GM13976 (cell line): ENCODE measurements at places on chromosomes 3 and 15.

- peak; percentile 30 for DNase-seq
Observed at GRCh38 chr3:152524198-152525140, 255.7 kb downstream of the MBNL1 start.

- DNase-seq: no peak
Observed at GRCh38 chr15:57570994-57571393, 20.7 kb upstream of the MYZAP start.

GRCh38 chr3:116264546-116265319 is 180.6 kb downstream of the LSAMP start:
- DNase-seq: no peak

DNA sequence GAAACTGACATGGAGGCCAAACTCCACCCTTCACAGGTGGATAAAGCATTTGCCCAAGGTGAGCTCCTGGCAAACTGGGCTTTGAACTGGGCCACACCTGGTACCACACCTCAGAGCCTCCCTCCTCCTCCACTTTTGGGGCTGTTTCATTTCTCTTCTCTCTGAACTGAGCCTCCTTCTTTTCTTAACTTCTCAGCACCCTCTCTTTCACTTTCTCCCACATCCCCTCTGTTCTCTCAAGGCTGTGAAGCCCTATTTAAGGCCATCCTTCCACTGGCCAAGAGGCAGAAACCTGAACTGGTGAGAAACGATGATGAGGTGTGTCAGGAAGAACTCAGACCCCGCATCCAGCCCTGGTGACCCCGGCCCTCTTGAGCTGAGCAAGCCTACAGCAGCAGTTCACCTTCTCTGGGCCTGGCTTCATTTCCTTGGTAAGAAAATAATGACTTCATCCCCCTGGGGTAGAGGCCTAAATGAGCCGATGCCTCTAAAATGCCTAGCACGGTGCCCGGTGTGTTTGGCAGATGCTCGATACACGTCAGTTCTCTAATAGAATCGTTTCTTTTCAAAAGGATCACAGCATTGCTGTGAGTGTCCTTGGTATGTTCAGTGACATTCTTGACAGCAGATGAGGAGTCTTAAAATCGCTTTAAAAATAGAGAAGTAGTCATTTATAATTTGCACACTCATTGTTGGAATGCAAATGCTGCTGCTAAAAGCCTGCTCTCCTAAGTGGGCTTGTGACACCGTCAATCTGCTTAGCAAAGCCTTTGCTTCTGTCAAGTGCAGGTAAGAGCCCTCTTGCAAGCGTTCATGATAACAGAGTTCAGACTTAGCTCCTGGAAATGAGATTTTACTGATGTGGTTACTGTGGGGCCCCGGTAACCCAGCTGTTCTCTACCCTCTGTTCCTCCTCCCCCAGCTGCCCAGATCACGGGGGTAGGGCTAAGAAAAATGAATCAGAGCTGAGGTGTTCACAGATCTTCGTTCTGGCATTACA is 97.7 kb upstream of the ATP2B2 start:
- DNase-seq: peak; percentile 43

DNA sequence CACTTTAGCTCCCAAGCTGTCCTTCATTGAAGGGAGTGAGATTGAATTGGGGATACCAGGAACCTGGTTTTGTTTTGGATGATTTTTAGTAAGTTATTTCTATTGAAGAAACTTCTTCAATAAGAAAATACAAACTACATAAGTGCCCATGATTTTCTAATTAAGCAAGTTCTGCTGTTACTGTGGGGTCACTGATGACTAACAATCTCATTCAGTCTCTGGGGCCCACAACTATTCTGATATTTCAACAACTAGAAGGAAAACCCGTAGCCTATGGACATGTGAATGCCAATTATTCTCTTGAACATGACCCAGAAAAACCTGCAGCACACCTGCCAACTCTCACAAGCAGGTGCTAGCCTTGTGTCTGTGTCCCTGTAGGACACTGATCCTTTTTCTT is 184.6 kb downstream of the DCLK3 start:
- no peak for DNase-seq

DNA sequence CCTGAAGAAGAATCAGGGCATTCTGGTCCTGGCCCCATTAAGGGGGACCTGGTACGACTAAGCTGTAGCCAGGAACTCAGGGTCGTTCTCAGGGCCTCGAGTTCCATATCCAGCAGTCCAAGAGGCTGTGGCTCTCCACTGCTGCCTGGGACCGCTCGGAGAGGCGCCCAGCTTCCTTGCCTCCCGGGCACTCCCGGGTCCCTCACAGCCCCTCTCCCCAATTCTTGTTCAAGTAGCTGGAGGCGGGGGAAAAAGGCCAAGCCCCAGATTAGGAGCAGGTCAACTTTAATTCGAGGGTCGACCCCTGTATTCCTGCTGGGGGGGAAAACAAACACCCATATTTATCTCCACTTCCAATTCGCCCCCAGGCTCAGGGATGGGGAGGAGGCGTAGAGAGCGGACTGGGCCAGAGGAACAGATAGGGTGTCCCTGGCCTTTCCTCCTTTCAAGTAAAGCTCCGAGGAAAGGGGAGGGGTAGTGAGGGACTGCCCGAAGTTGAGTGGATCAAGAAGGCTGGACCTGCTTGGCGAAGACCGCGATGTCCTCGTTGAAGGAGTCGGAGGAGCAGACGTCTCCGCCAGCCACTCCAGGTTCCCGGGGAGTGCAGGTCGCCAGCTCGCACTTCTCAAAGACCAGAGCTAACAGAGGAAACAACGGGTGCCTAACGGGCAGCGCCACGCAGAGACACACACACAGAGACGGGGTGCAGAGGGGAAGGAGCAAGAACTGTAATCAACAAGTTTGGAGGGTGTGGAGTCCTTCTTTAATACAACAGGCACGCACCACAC is 4.4 kb downstream of the MEIS2 start:
- DNase-seq: peak; percentile 6

DNA sequence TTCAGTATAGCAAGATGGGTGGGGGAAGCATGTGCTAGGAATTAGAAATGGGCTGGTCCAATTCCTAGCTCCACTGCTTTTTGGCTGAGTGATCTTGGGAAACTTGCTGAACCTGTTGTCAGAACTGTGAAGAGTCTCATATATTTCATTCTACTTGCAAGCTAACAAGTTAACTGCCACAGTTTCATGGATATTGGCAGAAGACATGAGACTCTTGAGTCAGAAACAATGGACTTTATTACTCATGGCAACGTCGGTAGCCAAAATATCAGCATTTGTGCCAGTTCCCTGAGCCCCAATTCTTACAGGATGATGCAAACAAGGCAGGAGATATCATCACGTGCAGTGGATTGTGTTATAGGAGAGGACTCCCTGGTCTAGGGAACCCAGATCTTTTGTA is 26.6 kb upstream of the PLAAT1 start:
- DNase-seq: no peak

GRCh38 chr15:82106679-82107078 is 60.9 kb upstream of the MEX3B start:
- no peak for DNase-seq

- no peak for DNase-seq
Observed at GRCh38 chr15:25178835-25179672, 224.3 kb downstream of the SNRPN start.

- no peak for DNase-seq
Observed at GRCh38 chr3:13217736-13218540, 144.7 kb upstream of the IQSEC1 start.

GRCh38 chr3:121914081-121914998 is 20.1 kb downstream of the SLC15A2 start:
- DNase-seq: no peak

GRCh38 chr15:23761386-23761785 is 74.3 kb upstream of the NDN start:
- no peak for DNase-seq

DNA sequence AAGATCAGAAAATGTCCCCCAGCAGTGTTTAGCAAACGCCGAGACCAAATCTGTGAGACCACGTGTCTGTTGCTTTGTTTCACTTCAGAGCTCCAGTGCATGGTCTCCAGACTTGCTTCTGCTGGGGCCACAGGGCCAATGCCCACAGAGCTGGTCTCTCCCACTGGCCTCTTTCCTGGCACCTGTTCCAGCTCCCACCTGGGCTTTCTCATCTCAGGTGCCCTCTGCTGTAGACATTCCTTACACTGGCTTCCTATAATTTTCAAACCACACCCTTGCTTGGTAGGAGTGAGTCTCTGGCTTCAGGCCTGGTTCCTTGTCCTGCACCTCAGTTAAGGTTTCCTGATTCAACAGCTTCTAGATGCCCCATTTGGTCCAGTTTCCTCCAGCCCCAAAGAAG is 243.1 kb downstream of the ADAMTS17 start:
- no peak for DNase-seq

DNA sequence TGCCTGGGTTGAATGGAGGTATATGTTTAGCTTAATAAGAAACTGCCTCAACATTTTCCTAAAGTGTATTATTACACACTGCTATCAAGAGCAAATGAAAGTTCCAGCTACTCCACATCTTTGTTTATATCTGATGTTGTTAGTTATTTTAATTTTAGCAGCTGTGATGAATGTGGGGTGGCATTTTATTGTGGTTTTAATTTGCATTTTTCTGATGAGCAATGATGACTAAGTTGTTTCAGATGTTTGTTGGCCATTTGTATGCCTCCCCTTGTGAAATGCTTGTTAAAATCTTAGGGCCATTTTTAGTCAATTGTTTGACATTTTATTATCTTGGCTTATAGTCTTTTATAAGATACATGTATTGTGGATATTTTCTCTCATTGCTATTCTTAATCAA is 260.4 kb upstream of the SLCO3A1 start:
- no peak for DNase-seq

DNA sequence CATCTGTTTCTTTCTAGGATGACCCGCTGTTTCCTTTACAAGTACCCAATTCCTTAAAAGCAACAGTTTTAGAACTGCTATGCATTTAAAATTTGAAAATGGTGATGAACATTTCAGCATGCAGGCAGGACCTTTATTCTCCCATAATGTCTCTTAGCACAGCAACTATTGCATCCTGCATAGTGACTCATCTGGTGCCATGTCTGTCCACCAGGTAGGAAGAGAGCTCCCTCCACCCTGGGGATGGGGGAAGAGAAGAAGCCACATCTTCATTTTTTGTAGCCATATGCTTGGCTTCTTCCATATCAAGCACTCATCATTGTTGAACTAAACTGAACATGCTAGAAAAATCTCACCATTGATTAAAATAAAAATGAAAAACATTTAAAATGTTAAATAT is 9.9 kb downstream of the GPR15 start:
- DNase-seq: no peak

- DNase-seq: no peak
Observed at GRCh38 chr3:113507501-113508067, 7.4 kb downstream of the SPICE1 start.

DNA sequence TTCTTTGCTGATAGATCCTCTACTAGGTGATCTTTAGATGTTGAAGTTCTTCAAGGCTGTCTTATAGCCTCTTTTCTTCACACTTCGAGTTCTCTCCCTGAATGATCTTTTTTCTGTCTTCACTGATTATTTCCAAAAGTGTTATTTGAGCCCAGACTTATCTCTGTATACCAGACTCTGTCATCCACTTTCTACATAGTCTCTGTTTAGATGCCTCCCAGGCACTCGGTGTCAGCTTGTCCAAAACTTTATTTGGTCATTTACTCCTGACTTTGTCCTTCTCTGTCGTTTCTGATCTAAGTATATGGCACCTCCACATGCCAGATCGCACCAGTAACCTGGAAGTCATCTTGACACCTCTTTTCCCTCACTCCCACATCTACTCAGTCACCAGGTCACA is 27.6 kb downstream of the KLHL18 start:
- DNase-seq: no peak

- no peak for DNase-seq
Observed at GRCh38 chr3:15326673-15327072, 5.7 kb downstream of the SH3BP5 start.

DNA sequence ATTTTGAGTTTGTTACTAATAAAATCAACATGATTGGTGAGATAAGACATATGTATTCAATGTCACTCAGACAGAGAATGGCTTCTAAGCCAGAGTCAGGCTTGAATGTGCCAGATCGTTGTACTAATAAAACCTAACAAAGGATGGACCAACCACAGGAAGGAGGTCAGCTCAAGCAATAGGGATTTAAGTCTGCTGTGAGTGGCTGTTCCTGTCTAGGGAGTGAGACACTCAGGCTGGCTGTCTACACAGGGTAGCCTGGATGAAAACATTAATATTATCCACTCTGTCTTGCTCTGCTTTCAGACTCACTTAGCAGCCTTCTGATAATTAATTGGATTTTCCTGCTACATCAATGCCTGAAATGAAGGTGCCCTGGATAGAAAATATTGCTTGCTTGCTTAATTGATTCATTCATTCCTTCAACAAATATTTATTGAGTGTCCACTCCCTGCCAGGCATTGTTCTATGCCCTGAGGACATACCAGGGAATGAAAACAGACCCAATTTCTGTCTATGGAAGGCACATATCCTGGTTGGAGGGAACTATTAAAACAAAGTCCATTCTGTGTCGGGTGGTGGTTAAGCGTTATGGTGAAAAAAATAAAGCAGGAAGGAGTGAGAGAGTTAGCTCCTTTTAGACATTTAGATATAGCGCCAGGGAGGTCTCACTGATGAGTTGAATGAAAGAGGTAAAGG is 239.4 kb downstream of the CHST2 start:
- no peak for DNase-seq

DNA sequence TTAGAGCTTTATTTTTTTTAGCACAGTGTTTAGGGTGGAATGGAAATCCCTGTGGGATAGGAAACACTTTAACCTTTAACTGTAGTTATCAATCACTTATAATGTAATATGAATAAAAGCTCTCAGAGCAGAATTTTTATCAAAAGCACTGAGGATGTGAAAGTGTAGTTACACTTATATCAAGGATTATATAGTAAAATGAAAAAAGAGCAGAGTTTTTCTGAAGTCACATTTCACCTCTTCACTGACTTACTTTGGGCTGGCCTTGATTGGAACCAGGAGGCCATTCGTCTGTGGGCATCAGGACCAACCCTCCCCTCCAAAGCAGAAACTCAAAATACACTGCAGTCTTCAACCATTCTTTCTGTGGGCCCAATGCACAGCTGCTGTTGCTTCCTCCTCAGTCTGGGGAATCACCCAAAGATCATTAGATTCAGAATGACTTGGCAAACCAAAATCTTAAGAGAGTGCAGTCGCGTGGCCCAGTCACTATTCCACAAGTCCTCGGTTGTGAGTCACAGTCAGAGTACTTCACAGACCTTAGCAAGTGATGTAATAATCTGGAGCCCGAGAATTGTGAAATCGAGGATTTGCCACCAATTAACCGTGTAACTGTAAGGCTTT is 132.6 kb upstream of the COL8A1 start:
- DNase-seq: peak; percentile 62

GRCh38 chr3:43361077-43361476 is 74.7 kb downstream of the SNRK start:
- no peak for DNase-seq

GRCh38 chr3:141441381-141442364 is 45.2 kb upstream of the RASA2 start:
- DNase-seq: peak; percentile 78

- no peak for DNase-seq
Observed at GRCh38 chr3:63943678-63944077, 31.5 kb upstream of the SCAANT1 start.

DNA sequence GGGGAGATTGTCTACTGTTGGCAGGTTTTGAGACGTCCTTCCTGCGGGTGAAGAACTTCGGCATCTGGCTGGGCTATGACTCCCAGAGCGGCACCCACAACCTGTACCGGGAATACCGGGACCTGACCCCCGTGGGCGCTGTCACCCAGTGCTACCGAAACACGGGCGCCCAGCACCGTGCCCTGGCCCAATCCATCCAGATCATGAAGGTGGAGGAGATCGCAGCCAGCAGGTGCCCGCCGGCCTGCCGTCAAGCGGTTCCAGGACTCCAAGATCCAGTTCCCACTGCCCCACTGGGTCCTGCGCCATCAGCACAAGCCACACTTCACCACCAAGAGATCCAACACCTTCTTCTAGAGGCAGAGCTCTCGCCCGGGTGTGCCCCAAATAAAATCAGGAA is 194.9 kb upstream of the EPHA6 start:
- DNase-seq: no peak

GRCh38 chr3:123813876-123814275 is 70.3 kb downstream of the MYLK start:
- DNase-seq: no peak
